ENCODE measurements at places on chromosomes 5 and 9. TPM values are rescaled to one million over a fixed set of nuclear protein-coding genes. Genes with fewer than 3 reads are reported as not detected.

- DNase-seq: no peak
These were observed 32.8 kb downstream of the ZNF608 start for GRCh38 chr5:124713595-124713994.

GRCh38 chr5:96338624-96339415 lies 94.2 kb downstream of the PCSK1 start:
- no peak for DNase-seq

DNA sequence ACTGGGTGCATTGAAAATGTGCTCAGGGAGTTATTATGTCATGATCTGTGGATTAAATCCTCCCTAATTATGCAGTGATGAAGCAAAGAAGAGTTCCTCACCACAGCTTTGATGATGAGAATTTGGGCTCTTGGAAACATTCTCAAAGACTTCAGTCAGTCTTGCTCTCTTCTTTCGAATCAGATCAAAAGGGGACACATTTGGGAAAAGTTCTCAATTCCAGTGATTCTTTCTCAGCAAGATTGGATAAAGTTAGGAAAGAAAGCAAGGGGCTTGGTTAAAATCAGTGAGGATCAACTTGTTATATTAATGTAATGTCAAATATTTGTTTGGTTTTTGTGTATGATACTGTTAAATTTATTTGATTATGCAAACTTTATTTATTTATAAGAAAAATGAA lies 411.3 kb upstream of the ACTBL2 start:
- DNase-seq: no peak

- DNase-seq: no peak
These were observed 95.0 kb upstream of the PRR16 start for GRCh38 chr5:120368923-120369715.

- no peak for DNase-seq
These were observed 20.2 kb downstream of the IGIP start for GRCh38 chr5:140145818-140146522.

DNA sequence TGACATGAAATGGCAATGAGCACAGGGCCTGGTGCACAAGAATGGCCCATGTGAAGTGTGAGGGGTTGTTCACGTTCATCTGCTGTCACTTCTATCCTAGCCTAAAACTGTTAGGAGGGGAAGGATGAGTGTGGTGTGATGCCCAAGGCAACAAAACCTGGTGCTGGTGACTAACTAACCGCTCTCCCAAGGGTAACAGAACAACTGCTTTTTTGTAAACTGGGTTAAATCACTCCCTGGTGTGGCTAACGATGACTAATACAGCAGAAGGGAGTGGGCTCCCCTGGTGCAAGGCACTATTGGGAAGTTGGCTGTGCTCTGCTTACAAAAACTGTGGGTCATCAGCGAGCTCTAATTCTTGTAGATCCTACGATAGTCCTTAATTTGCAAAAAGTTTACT lies 103.2 kb upstream of the VCAN start:
- DNase-seq: no peak

GRCh38 chr9:116157436-116158138 lies 4.0 kb downstream of the PAPPA start:
- no peak for DNase-seq

DNA sequence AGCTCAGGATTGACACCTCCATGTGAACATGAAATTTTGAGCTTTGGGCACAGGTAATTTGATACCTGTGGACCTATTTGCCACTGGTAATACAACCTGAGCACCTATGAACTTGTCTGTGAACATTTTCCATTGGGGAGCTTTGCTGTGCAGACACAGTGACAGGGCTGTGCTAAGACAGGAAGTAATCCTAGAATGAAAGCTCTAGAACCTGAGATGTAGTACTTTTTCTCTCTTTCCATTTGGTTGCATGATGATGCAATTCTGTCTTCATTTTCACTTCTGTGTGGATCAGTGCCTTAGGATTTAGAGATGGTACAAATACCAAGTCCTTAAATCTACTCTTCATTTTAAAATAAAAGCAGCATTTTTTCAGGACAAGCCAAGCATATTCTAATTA lies 216.9 kb downstream of the NR3C1 start:
- DNase-seq: no peak

DNA sequence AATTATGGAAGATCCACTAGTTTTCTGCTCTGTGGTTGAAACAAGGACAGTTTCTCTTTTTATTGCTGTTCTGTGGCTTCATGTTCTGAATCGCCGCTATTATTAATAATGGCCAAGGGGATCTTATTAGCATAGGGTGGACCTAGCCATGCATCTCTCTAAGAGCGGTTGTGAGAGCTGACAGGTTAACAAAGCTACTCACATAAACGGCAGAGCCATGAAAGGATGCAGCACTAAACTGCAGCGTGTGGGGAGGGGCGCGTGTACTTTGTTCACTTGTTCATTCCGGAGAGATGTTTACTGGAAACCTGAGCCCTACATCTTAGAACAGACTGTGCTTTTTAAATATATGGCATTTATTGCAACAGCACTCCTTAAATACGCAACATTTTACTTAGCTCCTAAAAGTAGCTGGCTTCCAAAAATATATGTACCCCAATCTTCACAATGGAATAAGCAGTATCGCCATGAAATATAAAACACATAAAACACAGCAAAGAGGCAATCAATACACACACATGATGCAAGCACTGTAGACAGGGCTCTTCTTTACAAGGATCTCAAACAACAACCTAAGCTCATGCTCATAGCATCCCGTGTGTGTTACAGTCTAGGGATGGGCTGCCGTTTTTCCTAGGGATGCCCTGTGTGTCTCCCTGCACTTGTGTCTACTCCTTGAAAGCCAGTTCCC lies 424.6 kb downstream of the MED10 start:
- no peak for DNase-seq

GRCh38 chr5:39992617-39993202 lies 567.9 kb upstream of the DAB2 start:
- DNase-seq: no peak

- DNase-seq: no peak
These were observed 31.5 kb downstream of the HMHB1 start for GRCh38 chr5:143843461-143843860.

GRCh38 chr5:93925321-93925720 lies 183.9 kb upstream of the POU5F2 start:
- no peak for DNase-seq

- no peak for DNase-seq
These were observed 43.0 kb downstream of the CYFIP2 start for GRCh38 chr5:157308836-157309465.

- no peak for DNase-seq
These were observed 2.0 kb upstream of the RXFP3 start for GRCh38 chr5:33934176-33934575.

The GRM6 gene
- not detected for total RNA-seq

The OLFML2A gene
- total RNA-seq: 11.4 TPM

The TMEM8B gene
- total RNA-seq: 7.5 TPM

The PDZD2 gene
- total RNA-seq: 6.8 TPM

Data from H1 (cell line).